Lower leg skin (tissue), 4 donors: ENCODE measurements at places on chromosomes 3 and 15. TPM values are rescaled to one million over a fixed set of nuclear protein-coding genes. Genes with fewer than 3 reads are reported as not detected.

DNA sequence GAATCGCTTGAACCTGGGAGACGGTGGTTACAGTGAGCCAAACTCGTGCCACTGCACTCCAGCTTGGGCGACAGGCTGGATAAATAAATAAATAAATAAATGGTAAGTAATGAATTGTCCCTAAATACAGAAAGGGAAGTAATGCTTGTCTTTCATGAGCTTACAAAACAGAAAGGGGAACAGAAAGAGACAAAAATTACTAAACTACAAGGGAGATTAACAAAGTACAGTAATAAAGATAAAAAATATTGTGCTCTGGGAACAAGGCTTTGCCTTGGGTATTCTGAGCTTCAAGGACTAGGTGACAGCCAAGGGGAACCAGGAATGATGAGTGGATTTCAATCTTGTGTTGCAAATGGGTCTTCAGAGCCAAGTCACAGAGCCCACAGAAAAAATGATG lies 9.2 kb upstream of the HLTF start:
- no peak for DNase-seq

NME9 gene
- total RNA-seq, result not detected

DNA sequence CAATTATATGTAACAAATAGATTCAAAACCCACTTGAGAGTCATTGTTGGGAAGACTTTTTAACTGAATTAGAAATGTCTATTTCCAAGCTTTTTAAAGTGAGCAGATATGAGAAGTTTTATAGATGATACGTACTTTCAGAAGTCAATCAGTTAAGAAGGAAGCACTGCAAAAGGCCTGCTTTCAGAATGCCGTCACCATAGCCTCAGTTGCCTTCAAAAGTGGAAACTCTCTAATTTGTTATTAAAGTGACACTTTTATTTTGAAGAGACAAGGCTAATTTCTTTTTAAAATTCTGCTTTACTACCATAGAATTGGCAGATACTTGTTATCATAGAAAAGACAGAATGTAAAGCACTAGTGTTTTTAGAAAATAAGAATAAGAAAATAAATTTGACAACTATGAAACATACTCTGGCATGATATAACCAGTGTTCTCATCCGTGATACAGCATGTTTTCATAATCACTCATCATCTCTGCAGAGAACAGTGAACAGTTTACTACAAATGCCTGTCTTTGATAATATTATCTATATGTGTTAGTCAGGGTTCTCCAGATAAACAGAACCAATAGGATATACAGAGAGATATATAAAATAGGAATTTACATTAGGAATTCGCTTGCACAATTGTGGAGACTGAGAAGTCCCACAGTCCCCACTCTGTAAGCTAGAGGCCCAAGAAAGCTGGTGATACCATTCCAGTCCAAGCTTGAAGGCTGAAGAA lies 7.0 kb upstream of the PLD1 start:
- DNase-seq, result no peak

PEX11A gene
- total RNA-seq, result 12.2 TPM

TLR9 gene
- total RNA-seq, result not detected

SERPINI2 gene
- not detected for total RNA-seq
